Activated naive CD4-positive, alpha-beta T cell treated with anti-CD3 and anti-CD28 coated beads for 36 hours (primary cell): ENCODE measurements at places on chromosomes 7 and 10.

GRCh38 chr7:18145160-18145559, 117.5 kb upstream of the PRPS1L1 start:
- no peak overlapping the region for H3K4me3 ChIP-seq
- H3K36me3 ChIP-seq, result no peaks in the 10 kb centered on the region
- no peak overlapping the region for H3K27ac ChIP-seq

DNA sequence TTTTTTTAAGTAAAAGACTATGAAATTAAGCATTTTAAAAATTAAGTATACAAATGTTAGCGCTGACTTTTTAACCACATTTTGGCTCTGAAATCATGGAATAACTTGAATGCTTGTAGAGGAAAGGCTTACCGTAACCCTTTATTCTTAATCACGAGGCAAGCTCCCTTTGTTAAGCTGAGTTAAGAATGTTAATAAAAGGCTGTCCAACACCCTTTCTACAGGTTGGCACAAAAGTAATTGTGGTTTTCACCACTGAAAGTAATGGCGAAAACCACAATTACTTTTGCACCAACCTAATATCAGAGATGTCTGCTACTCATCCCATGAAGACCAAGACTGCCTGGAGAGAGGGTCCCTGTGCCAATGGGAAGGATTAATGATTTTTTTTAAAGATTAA, 70.6 kb downstream of the STK17A start:
- H3K4me1 ChIP-seq, result peaks cover 77% of the 10 kb centered on the region
- peak overlapping the region; percentile 93 for H3K27ac ChIP-seq
- no peak overlapping the region for H3K4me3 ChIP-seq
- no peak for DNase-seq

DNA sequence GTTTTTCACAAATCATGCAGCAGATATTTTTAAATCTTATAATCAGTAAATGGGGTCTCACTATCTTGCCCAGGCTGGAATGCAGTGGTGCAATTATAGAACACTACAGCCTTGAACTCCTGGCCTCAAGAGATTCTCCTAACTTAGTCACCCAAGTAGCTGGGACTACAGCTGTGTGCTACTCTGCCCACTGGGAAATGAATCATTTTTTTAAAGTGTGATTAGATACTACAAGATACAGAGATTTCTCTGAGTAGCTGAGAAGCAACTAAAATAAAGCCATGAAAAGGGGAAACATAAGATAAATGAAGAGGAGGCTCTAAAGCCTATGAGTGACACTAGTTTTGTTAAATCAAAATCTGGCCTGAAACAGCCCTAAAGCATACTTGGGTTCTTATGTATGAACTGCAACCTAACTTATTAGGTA, 119.7 kb downstream of the JMJD1C start:
- no peak overlapping the region for H3K27ac ChIP-seq
- peaks cover 2% of the 10 kb centered on the region for H3K36me3 ChIP-seq
- H3K4me3 ChIP-seq, result no peak overlapping the region
- H3K27me3 ChIP-seq, result no peaks in the 10 kb centered on the region
- DNase-seq, result no peak

- DNase-seq, result no peak
- no peak overlapping the region for H3K27ac ChIP-seq
- no peak overlapping the region for H3K4me3 ChIP-seq
These were observed 354.4 kb downstream of the CRPPA start for GRCh38 chr7:16066805-16067459.

GRCh38 chr7:44994877-44995554, 5.0 kb upstream of the CCM2 start:
- H3K36me3 ChIP-seq, result no peaks in the 10 kb centered on the region
- no peak for DNase-seq
- H3K4me3 ChIP-seq, result peak overlapping the region; percentile 10
- peak overlapping the region; percentile 64 for H3K27ac ChIP-seq

GRCh38 chr7:30729642-30730041, 22.3 kb upstream of the INMT start:
- no peaks in the 10 kb centered on the region for H3K27me3 ChIP-seq
- H3K27ac ChIP-seq, result no peak overlapping the region
- peaks cover 58% of the 10 kb centered on the region for H3K4me1 ChIP-seq
- no peak overlapping the region for H3K4me3 ChIP-seq
- no peaks in the 10 kb centered on the region for H3K36me3 ChIP-seq
- no peak for DNase-seq

GRCh38 chr7:50618281-50618680, 53.1 kb upstream of the DDC start:
- DNase-seq, result no peak
- H3K27me3 ChIP-seq, result no peaks in the 10 kb centered on the region
- H3K4me1 ChIP-seq, result no peaks in the 10 kb centered on the region
- no peak overlapping the region for H3K4me3 ChIP-seq
- H3K27ac ChIP-seq, result no peak overlapping the region
- H3K36me3 ChIP-seq, result peaks cover 1% of the 10 kb centered on the region

DNA sequence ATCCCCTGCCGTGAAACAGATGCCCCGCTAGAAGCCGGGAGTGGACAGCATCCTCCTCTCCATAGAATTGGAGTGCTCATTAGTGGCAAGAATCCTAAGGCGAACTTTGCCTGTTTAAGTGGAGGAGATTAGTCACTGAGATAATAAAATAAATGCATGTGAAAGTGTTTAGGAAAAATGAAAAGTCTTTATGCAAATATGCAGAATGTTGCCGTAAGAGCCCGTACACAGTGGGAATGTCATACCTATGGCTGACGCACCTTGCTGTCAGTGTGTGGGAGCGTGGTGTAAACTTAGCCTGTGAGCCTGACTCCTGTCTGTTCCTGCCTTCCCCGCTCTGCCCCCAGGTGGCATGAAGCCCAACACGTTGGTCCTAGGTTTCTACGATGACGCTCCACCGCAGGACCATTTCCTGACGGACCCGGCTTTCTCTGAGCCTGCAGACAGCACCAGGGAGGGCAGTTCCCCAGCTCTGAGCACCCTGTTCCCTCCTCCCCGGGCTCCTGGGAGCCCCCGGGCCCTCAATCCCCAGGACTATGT, 1.7 kb upstream of the TRIP6 start:
- H3K4me3 ChIP-seq, result peak overlapping the region; percentile 39
- no peaks in the 10 kb centered on the region for H3K27me3 ChIP-seq
- peaks cover 12% of the 10 kb centered on the region for H3K36me3 ChIP-seq
- peak overlapping the region; percentile 26 for H3K27ac ChIP-seq

DNA sequence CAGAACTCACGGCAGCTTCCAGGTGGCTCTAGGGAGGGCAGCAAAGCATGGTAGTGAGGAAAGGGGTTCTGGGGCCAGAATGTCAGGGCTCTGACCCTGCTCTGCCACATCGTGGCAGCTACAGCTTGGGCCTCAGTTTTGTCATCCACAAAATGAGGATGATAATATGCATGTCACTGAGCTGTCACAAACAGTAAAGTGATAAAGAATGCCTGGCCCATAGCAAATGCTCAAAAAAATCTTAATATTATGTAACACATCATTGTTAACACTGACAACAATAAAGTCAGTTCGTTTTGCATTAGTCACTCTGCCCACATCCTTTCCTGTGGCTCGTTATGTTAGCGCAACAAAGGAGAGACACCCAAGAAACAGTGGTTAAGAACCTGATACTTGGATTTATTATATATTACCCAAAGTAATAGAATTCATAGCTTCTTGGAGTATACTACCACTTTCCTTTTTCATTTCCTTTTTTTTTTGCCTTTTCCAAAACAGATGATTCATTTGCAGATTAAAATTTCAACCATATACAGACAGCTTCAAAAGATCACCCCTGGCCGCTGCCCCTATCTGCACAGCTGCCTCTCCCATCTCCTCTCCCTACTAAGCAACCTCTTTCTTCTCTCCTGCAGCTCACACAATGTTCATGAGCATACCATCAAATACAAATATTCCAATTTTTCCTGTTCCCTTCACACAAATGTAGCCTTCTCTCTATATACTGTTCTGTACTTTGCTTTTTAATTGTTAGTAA, 45.5 kb upstream of the DDC start:
- DNase-seq, result peak; percentile 80
- peaks cover 26% of the 10 kb centered on the region for H3K4me1 ChIP-seq
- peaks cover 9% of the 10 kb centered on the region for H3K36me3 ChIP-seq
- no peak overlapping the region for H3K27ac ChIP-seq
- H3K4me3 ChIP-seq, result no peak overlapping the region

DNA sequence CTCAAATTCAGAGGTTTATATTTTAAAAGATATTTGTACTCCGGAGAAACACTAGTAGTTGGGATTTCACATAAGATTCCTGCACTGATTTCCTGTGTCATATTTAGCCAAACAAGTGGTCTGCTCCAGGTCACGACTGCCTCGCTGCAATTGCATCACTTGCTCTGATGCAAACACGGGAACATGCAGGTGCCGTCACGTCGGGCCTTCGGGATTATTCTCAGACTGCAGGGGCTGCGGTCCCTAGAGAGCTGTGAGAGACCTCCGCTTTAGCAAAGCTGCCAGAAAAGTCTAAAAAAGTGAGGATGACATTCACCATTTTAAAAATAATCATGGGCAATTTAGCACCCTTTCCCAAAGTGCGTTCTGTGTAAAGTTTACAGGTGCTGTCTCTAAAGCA, 93.5 kb upstream of the DDC start:
- no peaks in the 10 kb centered on the region for H3K27me3 ChIP-seq
- peaks cover 41% of the 10 kb centered on the region for H3K4me1 ChIP-seq
- H3K27ac ChIP-seq, result no peak overlapping the region
- H3K36me3 ChIP-seq, result peaks cover 1% of the 10 kb centered on the region
- DNase-seq, result no peak

DNA sequence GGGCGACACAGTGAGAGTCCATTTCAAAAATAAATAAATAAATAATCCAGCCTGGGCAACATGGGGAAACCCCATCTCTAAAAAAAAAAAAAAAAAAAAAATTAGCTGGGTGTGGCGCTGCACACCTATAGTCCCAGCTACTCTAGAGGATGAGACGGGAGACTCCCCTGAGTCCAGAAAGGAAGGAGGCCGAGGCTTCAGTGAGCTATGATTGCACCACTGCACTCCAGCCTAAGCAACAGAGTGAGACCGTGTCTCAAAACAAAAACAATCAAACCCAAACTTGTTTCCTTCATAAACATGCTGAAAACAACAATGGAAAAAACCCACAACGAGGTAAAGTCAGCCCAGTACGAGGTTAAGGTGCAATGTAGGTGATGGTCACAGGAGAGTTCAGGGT, 1.2 kb downstream of the COX19 start:
- DNase-seq, result no peak
- H3K4me1 ChIP-seq, result peaks cover 33% of the 10 kb centered on the region
- H3K4me3 ChIP-seq, result peak overlapping the region; percentile 92
- H3K27me3 ChIP-seq, result no peaks in the 10 kb centered on the region
- peaks cover 20% of the 10 kb centered on the region for H3K36me3 ChIP-seq
- H3K27ac ChIP-seq, result peak overlapping the region; percentile 91

DNA sequence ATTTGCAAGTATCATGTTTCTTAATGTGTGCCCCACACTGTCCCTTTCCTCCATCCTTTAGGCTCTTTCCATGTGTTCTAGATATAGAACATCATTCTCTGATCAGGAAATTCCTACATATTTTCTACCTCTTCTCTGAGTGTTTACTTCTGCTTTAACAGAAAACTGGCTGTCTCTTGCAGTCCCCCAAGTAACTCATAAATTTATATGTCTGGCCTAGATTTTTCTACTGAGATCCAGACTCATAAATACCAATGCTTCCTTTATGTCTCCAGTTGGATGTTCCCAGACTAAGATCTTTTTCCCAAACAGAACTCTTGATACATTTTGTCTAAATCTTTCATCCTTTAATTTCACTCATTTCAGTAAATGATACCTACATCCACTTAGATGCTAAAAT, 181.8 kb downstream of the CDK14 start:
- no peaks in the 10 kb centered on the region for H3K27me3 ChIP-seq
- no peaks in the 10 kb centered on the region for H3K4me1 ChIP-seq
- H3K27ac ChIP-seq, result no peak overlapping the region
- no peak for DNase-seq

DNA sequence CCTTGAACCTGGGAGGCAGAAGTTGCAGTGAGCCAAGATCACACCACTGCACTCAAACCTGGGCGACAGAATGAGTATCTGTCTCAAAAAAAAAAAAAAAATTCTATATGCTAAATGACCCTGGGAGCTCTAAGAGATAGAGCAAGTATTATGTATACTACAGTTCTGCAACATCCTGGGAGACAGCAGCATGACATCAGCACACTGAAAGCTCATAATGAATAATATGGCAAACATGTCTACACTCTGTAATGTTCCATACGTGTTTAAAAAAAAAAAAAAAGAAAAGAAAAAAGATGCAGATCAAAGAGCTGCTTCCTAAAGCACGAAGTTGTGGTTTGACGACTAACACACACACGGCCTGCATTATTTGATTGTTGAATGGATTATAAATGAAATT, 72.5 kb downstream of the CUL2 start:
- peaks cover 12% of the 10 kb centered on the region for H3K36me3 ChIP-seq
- no peak overlapping the region for H3K4me3 ChIP-seq
- H3K27ac ChIP-seq, result no peak overlapping the region
- H3K4me1 ChIP-seq, result peaks cover 18% of the 10 kb centered on the region

- H3K36me3 ChIP-seq, result peaks cover 5% of the 10 kb centered on the region
- no peak overlapping the region for H3K4me3 ChIP-seq
- H3K4me1 ChIP-seq, result no peaks in the 10 kb centered on the region
These were observed 287.0 kb downstream of the MDFIC start for GRCh38 chr7:115208710-115209560.

DNA sequence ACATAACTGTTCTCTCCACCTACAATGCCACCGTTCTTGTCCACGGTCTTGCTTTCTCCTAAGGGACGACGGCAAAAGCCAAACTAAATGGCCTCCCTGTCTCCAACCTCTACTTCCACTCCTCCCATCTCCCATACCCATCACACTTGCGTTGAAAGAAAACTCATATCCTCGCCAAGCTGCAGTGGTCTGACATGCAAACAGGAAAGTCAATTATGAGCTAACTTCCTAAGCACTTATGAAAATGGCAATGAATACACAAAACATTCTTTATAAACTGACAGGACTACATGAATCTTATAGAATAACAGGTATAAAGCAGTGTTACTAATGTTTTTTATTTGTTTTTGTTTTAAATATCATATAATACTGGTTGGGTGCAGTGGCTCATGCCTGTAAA, 46.4 kb downstream of the TYW1B start:
- H3K36me3 ChIP-seq, result peaks cover 10% of the 10 kb centered on the region
- no peak overlapping the region for H3K4me3 ChIP-seq
- no peak overlapping the region for H3K27ac ChIP-seq
- H3K4me1 ChIP-seq, result no peaks in the 10 kb centered on the region
- H3K27me3 ChIP-seq, result no peaks in the 10 kb centered on the region
- no peak for DNase-seq
